ENCODE measurements at places on chromosomes 5 and 9.

DNA sequence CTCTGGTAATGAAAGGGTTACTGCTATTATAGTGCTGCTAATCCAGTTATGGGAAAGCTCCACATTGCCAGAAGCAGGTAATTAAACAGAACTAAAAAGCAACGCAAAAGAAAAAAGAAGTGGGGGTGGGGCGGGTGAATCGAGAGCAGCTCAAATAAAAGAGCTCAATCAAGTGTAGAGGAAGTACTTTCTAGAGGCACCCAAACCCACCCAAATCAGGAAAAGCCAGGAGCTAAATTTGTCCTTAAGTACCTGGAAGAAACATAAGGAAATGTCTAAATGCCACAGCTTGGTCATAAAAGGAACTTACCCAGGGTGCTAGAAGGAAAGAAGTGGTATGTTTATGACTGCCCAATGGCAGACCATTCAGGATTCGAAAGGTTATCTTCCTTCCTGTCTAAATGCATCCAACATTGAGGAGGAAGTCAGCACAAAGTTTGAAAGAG lies 2.4 kb upstream of the RNF145 start:
- DNase-seq = peak; percentile 30

GRCh38 chr5:32736842-32737241 lies 25.7 kb downstream of the NPR3 start:
- DNase-seq = peak; percentile 11

DNA sequence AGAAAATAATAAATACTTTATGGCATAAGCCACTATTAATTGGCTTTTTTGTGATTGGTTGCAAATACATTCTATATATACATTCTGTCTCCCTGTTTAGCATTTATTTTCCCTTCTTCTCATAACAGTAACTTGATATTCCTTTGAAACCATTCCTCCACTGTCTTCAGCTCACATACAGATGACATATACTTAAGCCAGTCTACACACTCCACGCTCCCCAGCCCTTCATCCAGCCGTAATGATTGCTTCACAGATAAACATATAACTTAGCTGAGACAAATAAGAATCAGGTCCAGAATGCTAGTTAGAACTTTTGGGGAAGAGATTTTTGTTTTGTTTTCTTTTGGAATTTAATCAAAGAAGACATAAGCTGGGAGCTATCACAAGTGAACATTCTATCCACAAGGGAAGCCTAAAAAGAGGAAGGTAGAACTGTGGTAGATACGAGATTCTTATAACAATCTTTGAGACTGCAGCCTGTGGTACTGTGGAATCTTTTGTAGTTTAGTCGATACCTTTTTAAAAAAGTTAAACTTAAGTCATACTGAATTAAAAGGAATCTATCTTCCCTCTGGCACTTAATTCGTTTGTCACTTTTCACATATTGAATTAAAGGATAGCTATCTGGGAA lies 365.1 kb upstream of the PRR16 start:
- DNase-seq = peak; percentile 19

DNA sequence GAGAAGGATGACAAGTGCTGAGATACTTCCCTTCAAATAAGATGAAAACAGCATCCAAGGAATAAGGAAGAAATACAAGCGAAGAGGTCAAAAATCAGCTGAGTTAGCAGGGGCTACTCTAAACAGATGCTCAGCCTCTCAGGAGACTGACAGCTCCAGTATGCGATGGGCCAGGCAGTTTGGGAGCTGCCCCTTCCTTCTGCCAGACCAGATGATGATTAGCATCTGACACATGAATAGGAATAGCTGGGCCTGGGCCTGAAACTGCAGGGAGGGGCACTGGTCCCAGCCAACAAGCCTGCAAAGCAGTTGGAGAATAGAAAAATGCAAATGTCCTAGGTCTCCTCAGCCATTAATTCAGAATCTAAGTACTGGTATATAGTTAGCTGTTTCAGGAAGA lies 13.1 kb upstream of the MAP3K1 start:
- DNase-seq = peak; percentile 62

- no peak for DNase-seq
These were observed 24.0 kb upstream of the EBF1 start for GRCh38 chr5:159123700-159124099.

DNA sequence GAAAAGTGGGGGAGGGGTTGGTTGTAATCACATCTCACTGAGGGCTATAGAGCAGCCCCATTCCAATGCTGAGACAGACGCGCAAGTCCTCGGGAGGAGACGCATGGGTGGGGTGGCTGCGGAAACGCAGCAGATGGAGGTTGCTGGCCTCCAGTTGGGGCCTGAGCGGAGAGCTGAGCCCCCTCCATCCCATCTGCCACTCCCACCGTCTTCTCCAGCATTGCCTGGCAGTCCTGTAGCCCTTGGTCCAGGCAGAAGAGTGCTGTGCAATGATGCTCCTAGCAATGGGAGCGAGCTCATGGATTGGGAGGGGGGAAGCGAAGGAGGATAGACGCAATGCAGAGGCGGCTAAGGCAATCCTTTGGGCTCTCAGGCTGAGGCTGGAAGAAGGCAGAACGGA lies 79.4 kb upstream of the GLRA1 start:
- DNase-seq = no peak

DNA sequence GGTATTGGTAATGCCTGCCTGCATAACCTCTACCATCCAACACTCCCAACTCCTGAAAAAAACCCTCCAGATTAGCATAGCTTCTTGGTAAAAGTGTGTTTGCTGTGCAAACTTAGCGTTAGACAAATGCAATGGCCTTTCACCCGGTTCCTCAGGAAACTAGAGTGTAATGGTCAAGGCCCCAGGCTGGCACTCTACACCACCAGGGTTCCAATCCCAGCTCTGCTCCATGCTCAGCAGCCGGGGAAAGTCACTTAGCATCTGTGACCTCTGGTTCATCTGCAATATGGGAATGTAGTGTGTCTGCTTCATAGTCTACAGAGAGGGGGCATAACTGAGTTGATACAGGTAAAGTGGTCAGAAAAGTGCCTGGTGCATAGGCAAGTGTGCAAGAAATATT lies 9.0 kb downstream of the FBP1 start:
- no peak for DNase-seq

- DNase-seq = no peak
These were observed 10.4 kb downstream of the PKN3 start for GRCh38 chr9:128712451-128713410.

GRCh38 chr9:76690973-76691370 lies 73.3 kb upstream of the PCA3 start:
- no peak for DNase-seq

- no peak for DNase-seq
These were observed 2.3 kb upstream of the SLC46A2 start for GRCh38 chr9:112892981-112893380.

- DNase-seq = peak; percentile 29
These were observed 170.9 kb upstream of the STK32A start for GRCh38 chr5:147063943-147064342.

DNA sequence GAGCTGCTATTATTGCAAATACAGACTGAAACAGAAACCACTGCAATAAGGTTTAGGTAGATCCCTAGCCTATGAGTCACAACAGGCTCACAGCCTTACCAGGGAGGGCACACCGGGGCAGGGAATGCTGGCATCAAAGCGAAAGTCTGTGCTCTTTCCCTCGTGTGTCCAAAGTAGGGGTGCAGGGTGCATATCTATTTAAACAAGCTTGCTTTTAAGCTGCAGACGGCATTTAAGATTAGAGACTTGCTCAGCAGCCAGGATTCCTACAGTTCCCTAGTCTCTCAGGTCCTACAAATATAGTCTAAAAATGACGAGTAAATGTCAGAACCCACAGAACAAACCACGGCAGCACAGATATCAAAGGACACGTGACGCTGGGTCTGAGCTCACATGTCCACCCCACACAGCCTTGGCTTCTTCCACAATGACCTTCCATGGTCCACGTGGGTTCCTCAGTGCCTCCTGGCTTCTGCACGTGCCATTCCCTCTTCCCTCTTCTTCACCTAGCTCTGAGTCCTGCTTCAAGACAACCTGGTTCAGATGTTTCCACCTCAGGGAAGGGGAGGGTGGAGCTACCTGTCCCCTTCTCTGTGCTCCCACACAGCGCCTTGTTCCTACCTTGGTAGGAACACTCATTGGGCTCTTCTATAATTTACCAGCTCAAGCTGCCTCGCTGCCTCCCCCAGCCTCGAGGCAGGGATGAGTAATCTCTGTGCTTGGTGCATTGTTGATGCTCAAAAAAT lies 193.2 kb downstream of the MAPKAP1 start:
- DNase-seq = no peak

DNA sequence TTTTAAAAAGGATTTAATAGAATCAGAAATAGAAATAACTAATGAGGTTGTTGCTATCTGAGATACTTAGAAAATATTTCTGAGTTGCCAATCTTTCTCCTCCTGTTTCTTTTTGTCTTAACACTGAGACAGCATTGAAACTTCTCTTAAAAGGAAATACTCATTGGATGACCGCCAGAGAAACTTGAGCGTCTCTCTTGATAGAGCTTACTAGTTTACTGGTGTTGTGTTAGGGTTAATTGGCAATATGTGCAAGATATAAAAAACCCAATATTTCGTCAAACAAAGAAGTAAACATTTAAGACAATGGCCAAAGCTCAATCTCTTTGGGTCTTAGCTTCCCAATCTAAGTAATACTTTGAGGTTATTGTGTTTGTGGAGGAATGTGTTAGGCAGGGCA lies 176.4 kb upstream of the CHD1 start:
- DNase-seq = no peak

DNA sequence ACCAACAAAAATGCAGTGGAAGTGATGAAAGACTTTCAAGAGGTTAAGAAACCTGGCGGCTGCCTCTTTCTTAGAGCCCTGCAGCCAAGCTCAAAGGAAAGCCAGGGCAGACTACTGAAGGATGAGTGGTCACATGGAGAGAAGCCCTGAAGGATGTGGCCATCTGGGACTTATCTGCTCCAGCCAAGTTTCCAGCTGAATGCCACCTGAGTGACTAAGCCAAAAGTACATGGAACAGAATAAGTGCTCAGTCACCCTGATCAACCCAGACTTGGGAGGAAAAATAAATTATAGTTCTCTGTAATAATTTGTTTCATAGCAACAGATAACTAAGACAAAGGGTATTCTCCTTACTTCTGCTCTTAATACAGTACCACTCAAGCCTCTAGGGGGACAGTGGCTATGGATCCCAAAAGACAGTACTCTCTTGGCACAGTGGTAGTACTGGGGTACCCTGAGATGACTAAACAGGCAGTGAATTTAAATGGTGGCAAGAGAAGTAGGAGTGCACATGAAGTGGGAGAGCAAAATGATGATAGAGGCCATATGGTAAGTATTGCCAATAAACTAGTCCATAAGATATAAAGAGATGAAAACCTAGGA lies 182.3 kb downstream of the ELAVL2 start:
- no peak for DNase-seq

DNA sequence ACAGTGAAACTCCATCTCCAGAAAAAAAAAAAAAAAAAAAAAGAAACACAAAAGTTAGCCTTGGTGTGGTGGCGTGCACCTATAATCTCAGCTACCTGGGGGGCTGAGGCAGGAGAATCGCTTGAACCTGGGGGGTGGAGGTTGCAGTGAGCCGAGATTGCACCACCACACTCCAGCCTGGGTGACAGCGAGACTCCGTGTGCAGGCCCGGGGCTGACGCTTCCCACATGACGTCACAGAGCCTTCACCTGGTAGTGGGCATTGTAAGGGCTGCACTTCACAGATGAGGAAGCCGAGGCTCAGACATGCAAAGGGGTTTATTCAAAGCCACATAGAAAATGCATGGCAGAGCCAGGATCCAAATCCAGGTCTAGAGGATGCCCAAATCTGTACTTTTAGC lies 114.2 kb downstream of the GAPVD1 start:
- DNase-seq = no peak

- no peak for DNase-seq
These were observed 198.9 kb downstream of the DAB2IP start for GRCh38 chr9:121850366-121850765.

- no peak for DNase-seq
These were observed 62.9 kb downstream of the TMEM232 start for GRCh38 chr5:110663525-110663924.

- DNase-seq = no peak
These were observed 87.6 kb downstream of the ANKRD55 start for GRCh38 chr5:56145511-56145910.

DNA sequence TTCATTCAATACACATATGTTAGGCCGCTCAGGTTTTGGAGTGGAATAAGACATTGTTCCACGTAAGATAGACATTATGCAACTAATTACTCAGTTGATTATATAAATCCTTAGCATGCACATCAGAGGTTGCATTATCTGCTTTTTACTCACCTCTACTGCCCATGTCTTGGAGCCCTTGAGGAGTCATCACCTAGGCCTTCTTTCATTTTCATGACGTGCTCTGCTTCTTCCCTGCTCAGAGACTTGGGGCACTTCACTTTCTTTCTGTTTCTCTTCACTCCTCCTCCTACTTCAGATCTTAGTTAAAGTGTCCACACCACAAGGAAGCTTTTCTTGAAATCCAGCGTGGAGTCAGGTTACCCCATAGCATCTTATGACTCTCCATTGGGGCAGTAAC lies 241.1 kb downstream of the TLR4 start:
- no peak for DNase-seq

- DNase-seq = no peak
These were observed 76.5 kb downstream of the VAV2 start for GRCh38 chr9:133915534-133916158.

GRCh38 chr9:83937861-83938455 lies 16.7 kb upstream of the KIF27 start:
- DNase-seq = peak; percentile 90

GRCh38 chr5:41526699-41527098 lies 16.3 kb upstream of the PLCXD3 start:
- DNase-seq = no peak

DNA sequence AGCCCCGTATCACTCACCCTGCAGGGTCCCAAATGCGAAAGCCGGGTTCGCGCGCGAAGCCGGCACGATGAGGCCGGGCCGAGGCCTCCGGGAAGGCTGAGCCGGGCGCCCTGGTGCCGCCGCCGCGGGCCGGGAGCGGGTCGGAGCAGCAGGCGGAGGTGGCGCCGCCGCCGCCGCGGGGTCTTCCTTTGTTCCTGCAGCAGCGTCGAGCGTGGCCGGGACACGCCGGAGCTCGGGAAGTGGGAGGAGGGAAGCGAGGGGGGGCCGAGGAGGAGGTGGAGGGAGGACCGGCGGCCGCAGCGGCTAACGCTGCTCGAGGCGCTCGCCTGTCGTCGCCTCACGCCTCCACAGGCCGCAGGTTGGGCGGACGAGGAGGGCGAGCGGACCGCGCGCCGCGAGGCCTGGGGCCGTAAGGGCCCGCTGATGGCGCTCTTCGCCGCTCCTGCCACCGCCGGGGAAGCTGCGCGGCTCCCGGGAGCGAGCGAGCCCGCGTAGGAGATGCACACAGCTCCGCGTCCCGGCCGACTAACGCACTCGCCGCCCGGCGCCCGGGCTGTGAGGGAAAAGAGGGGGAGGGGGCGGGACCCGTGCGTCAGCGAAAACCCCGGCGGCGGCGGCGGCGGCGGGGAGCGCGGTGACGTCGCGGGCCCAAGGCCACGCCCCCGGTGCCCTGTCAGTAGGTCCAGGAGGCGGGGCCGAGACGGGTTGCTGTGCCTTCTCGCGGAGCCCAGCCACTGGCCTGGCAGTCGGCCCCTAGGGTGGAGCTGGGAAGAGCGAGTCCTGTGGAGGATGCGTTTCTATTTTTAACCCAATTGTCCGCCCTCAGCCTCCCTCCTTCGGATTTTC lies at the start of gene ZFAND5:
ZFAND5 (minus strand) TSS at position 530 of the 846 bp plus-strand sequence. CDS start 4,430 bp downstream, outside the sequence.
- peak; percentile 99 for DNase-seq

Data from eye (tissue), 1 donor.